ENCODE measurements at places on chromosomes 1 and 21.
A peak's percentile ranks its signal among the peaks of the same experiment; 100 is the strongest.

DNA sequence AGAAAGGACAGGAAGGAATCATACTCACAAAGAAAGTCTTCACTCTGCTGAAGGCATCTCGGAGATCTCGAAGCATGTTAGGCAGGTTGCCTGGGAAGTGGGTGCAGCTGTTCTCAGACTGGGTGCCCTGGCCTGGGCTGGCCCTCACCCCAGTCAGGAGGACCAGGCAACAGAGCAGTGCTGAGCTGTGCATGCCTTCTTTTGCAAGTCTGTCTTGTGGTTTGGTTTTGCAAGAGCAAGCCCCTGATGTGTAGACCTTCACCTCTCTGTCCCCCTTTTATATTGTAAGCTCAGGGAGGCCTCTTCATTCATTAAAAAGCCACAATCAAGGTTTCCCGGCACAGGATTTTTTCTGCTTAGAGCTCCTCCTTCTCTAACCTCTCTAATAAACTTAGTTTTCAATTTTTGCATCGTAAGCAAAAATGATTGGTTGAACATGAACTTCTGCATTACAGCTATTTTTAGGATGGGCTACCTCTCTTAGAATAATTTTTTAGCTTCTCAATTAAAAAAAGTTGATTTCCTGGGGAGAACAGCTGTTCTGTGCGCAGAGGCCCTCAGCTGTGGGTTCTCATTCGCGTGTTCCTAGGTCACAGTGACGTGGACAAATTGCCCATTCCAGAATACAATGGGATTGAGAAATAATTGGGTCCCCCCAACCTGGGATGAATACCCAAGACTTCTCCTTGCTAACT, at the start of gene IL10:
IL10 (minus strand) TSS at position 252 of the 695 bp plus-strand sequence; CDS start at position 193, 59 bp downstream.
- no peak for DNase-seq

- DNase-seq: no peak
These were observed 211.4 kb upstream of the ZRANB2 start for GRCh38 chr1:71292203-71292602.

DNA sequence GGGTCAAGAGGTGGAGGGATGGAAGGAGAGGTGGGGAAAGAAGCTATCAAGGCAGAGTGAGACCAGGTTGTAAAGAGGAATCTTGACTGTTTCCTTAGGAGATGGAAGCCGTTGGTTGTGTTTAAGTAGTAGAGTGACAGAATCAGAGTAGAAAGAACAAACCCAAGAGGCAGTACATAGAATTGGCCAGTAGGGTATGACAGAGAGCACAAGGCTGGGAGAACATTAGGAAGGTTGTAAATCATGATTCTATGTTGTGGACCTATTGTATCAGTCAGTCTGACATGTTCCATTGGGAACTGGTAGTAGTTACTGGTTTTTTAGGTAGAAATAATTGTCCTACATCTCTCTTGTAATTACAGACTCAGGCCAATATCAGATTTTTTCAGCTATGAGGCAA, 486.9 kb upstream of the USP24 start:
- no peak for DNase-seq

GRCh38 chr1:174217248-174217647, 57.9 kb downstream of the RABGAP1L start:
- DNase-seq: no peak

DNA sequence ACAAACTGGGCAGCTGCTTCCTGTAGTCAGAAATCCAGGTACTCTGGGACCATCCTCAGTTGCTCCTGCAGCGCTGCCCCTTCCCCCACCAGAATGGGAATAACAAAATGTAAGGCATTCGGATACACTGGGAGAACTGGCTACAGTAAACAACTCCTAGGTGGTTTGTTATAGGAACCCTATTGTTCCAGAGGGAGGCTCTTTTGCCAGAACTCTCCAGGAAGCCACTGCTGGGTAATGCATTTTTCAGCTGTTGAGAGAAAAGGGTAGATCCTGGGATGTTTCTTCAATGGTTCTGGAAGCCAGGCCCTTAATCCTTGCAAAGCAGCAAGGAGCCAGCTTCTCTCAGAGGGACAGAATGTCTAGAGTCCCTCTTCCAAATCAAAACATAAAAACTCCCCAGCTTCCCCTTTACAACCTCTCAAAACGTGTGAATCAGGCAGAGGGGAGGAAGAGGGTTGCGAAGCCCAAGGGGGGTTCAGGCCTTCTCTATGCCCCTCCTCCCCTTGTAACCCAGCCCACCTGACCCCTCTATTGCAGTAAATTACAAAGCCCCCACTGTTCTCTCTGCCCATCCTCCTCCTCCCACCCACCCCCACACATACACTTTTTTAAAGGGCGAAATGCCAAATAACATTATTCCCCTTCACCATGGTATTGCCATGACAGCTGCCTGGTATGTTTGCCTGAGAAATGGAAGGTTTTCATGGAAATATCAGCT, 29.1 kb downstream of the PLPP3 start:
- no peak for DNase-seq

DNA sequence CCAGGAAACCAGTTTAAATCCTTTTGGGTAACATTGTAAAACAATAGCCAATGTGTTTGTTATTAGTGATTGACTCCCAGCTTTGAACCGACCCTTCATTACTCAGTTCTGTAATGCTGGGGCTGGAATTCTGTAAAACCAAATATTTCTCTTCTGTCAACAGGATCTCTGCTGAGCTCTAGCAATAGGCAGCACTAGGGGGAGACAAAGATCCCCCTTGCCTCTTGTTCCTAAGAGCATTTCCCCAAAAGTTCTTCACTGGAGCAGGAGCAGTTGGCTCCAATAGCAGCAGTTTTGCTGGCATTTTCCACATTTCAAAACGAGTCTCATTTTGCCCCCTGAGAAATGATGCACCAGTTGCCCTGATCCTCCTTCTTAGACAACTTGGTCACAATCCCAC, 1671.1 kb downstream of the MRPL39 start:
- DNase-seq: no peak

- no peak for DNase-seq
These were observed 21.8 kb upstream of the H6PD start for GRCh38 chr1:9212735-9213134.

GRCh38 chr1:64337475-64337874, 132.5 kb upstream of the CACHD1 start:
- DNase-seq: no peak

DNA sequence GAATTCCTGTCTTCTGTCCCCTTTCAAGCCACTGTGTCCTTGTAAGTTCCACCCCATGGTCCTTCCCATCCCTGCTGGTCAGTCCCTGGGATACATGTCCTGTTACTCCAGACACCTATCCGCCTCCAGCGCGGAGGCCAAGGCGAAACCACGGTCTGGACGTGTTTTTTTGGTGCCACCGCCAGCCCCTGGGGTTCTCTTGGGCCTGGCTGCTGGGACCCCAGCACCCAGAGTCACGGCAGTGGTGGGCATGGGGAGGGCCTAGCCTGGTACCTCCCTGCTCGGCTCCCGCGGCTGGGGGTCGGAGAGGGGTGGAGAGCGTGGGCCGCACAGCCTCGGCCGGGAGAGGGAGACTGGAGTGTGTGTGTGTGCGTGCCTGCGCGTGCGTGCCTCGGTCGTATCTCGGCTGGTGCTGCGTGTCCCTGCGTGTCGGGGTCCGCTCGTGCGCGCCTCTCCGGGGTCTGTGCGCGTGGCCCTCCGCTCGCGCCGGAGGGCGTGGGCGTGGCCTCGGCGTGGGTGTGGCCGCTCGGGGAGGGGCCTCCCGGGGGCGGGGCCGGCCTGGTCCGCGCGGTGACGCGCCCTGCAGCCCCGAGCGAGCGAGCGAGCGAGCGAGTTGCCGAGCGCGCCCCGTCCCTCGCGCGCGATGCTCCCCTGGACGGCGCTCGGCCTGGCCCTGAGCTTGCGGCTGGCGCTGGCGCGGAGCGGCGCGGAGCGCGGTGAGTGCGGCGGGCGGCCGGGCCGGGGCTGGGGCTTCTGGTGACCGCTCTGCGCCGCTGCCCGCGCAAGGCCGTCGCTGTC, at the start of gene VWA1:
VWA1 (plus strand) TSS at position 585 of the 798 bp plus-strand sequence; CDS start at position 644, 59 bp downstream.
- peak; percentile 24 for DNase-seq

DNA sequence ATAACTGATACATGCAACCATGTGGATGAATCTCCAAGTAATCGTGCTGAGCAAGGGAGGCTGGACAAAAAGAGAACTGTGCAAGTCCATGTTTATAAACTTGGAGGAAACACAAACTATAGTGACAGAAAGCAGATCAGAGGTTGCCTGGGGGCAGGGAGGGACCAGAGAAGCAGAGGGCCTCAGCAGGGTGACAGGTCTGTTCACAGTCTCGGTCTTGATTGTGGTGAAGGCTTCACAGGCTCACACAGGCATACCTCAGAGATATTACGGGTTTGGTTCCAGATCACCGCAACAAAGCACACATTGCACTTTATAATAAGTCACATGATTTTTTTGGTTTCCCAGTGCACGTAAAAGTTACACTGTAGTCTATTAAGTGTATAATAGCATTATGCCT, 28.5 kb downstream of the ACOT7 start:
- DNase-seq: no peak

DNA sequence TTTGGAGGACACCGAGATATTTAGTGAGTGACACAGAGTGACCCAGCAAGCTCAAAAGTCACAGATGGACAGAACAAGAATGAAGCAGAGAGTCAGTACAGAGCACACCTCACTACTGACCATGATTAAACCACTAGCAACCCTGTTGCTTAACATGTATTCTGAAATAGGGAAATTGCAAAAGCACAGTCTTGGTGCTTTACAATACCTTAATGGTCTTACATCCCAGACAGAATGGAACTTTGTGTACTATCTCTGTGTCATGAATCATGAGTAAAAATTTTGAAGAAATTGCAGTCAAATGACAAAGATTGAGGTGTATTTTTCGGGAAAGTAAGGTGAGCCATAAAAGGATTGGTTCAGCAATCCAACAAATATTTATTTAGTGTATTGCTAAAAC, 2.7 kb upstream of the SAMSN1 start:
- no peak for DNase-seq

DNA sequence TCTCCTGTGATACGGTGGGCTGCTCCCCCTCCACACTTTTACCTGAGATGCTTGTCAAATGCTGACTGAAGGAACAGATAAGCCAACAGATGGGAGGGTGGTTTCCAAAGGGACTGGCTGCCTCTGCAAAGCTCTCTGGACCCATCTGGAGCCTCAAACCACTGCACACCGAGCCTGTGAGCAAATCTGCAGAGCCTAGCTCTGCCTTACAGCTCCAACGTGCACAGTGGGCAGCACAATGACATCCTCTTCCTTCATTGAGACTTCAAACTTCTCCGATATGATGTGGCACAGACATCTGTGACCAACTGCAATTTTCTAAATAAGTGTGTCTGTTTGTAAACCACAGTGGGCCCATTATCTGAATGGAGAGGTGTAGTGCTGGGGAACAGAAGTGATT, 26.2 kb upstream of the KNCN start:
- no peak for DNase-seq

GRCh38 chr1:229258031-229258756, 12.7 kb upstream of the RAB4A start:
- no peak for DNase-seq

- no peak for DNase-seq
These were observed 3.6 kb downstream of the AKR1A1 start for GRCh38 chr1:45554198-45554597.

DNA sequence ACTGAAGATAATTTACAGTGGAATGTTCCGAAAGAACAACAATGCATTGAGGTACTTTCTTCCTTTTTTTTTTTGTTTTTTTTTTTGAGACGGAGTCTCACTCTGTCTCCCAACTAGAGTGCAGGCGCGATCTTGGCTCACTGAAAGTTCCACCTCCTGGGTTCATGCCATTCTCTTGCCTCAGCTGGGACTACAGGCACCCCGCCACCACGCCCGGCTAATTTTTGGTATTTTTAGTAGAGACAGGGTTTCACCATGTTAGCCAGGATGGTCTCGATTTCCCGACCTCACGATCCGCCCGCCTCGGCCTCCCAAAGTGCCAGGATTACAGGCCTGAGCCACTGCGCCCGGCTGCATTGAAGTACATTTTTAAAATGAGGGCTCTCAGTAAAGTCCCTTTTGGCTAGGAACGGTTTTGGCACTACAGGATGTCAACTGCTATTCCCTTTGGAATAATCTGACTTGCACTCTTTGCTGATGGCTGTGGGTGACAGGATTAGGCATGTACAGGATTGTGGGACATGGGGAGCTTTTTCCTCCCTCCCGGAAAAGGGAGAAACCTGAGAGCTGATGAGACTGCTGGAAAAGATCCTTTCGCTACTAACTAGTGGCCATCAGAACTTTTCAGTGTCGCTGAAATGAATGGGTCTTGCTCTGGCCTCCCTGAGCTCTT, 56.9 kb upstream of the EDEM3 start:
- no peak for DNase-seq

DNA sequence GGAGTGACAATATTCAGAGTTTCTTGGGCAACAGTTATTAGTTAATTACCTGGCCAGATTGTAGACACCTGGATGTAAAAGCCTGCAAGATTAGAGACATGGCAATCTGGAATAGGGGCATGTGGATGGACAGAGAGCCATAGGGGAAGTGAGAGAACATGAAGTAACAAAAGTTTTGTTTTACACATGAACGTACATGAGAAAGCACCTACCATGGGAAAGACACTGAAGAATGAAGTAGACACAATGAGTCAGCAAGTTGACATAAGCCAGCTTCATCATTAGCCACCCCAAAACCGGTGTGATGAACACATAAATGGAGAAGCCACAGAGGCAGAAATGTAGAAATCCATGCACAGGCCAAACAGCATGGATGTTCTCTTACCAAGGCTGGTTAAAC, 462.1 kb upstream of the C1orf87 start:
- no peak for DNase-seq

DNA sequence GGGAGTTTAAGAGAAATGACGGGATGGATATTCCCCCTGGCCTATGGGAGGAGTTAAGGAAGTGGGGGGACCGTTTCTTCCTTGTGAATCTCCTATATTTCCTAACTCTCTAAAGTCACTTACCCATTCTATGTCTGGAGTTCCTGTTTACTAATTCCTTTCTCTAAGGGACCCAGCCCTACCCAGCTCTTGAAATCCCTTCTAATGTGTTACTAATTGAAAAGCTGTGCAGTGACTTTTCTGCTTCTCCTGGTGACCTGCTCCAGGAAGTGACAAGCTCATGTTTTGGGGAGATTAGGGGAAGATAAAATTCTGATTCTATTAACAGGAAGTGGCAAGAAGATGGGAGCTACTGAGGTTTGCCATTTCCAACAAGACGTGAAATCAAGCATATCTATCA, 4.0 kb upstream of the SAMSN1 start:
- no peak for DNase-seq

DNA sequence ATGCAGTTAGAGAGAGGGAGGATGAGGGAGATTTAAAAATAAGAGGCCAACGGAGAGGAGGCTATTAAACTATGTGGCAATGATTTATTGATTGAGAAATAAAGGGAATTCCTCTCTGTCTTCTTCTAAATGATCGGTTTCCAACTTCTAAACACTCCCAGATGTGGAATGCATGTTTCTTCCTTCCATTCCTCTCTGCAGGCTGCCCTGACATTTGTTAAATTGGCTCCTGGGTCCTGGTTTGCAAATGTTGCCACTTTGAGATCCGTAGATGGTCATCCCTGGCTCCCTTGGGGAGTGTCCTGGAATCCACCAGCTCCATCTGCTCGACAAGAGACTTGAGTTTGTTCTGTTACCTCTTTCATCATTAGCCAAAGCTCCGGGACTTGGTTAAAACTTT, 10.3 kb upstream of the C1orf198 start:
- DNase-seq: no peak

Data from activated naive CD4-positive, alpha-beta T cell (primary cell).